Bronchial smooth muscle cell (primary cell): ENCODE measurements at places on chromosomes 7 and 10. TPM values are rescaled to one million over a fixed set of nuclear protein-coding genes. Genes with fewer than 3 reads are reported as not detected.

The KNDC1 gene
- total RNA-seq, result 0.47 and 3.3 TPM in 2 replicates

The OR6B1 gene
- total RNA-seq, result not detected in 2 replicates

The ZNF518A gene
- 10.6 and 15.6 TPM in 2 replicates for total RNA-seq

The RTKN2 gene
- 0.17 and 0.47 TPM in 2 replicates for total RNA-seq

The COA1 gene
- total RNA-seq, result 21.0 and 30.3 TPM in 2 replicates

The PRSS37 gene
- not detected in 2 replicates for total RNA-seq

The MALSU1 gene
- total RNA-seq, result 61.6 and 66.0 TPM in 2 replicates

The ECHS1 gene
- total RNA-seq, result 49.7 and 55.3 TPM in 2 replicates

The MYOZ1 gene
- total RNA-seq, result under 0.01 and 0.43 TPM in 2 replicates
